ENCODE measurements at places on chromosomes 2 and 18.

DNA sequence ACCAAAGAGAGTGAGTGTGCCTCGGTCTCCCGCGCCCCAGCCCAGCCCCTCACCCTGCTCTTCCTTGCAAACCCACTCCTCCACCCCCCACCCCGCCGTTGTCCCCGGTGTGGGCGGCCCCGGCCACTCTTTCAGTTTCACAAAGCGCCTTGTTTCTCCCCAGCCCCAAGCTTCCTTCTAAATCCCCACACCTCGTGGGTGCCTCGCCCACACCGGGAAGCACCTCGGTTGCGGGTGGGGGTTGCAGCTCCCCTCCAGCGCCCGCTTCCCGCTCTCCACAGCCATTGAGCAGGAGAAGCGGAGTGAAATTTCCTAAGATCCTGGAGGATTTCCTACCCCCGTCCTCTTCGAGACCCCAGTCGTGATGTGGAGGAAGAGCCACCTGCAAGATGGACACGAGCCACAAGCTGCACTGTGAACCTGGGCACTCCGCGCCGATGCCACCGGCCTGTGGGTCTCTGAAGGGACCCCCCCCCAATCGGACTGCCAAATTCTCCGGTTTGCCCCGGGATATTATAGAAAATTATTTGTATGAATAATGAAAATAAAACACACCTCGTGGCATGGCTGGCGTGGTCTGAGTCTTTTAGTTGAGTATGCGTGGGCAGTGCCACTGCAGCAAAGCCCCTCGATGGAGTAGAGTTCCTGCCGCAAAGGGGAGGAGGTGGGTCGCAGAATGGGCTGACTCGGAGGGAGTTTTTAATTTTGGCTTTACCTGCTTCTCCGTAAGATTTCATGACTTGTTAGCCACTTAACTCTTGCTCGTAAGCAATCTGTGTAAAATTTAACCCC lies 848 bp downstream of the TMSB10 start:
- DNase-seq = no peak

GRCh38 chr2:144597894-144598593 lies 78.1 kb upstream of the ZEB2 start:
- no peak for DNase-seq

DNA sequence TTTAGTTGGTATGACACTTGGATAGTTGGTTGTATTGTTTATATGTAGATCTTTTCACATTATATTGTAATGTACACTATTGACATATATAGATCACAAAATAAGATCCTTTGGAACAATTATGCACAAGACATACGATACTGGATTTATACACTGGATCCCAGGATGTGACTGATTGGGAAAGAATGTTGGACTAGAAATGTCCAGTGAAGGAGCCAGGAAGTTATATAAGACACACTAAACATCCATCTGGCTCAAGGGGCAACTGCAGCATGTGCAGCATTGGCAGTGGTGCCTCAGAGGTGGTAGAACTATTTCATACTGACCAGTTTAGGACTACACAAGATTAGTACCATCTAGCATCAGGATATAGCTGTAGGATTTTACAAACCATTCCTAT lies 104.9 kb downstream of the TRABD2A start:
- DNase-seq = no peak

DNA sequence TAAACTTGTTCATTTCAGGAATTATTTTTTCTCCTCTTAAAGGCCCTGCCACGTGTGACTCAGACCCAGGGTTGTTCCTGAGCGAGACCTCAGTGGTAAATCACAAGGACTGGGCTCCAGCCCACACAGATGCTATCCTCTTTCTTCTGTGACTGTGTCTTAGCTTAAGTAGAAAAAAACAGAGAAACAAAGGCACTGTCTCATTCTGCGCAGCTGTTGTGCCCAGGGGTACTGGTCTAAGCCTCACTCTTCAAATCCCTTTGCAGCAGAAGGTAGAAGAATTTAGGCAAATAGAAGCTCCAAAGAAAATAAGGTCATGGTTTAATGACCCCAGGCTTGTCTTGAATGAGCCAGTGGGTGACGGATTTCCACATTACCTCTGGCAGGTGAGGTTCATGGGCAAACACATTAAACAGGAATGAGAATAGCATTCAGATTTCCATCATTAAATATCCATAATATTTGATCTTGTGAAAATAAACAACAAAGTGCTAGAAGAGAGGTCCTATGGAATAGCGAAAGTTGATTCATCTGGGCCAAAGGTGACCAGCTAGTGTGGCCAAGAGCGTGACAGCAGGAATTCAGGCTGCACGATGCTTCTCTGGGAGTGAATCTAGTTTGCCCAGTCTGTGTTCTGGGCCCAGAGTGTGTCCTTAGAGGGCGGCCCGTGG lies 63.3 kb downstream of the LIPG start:
- DNase-seq = no peak

GRCh38 chr2:48540237-48540935 lies 10.4 kb downstream of the STON1 start:
- DNase-seq = no peak
